Fibroblast of skin of abdomen (primary cell): ENCODE measurements at places on chromosomes 1 and 21.

GRCh38 chr1:2642560-2643413 is 10.0 kb upstream of the MMEL1 start:
- peak; percentile 90 for DNase-seq

DNA sequence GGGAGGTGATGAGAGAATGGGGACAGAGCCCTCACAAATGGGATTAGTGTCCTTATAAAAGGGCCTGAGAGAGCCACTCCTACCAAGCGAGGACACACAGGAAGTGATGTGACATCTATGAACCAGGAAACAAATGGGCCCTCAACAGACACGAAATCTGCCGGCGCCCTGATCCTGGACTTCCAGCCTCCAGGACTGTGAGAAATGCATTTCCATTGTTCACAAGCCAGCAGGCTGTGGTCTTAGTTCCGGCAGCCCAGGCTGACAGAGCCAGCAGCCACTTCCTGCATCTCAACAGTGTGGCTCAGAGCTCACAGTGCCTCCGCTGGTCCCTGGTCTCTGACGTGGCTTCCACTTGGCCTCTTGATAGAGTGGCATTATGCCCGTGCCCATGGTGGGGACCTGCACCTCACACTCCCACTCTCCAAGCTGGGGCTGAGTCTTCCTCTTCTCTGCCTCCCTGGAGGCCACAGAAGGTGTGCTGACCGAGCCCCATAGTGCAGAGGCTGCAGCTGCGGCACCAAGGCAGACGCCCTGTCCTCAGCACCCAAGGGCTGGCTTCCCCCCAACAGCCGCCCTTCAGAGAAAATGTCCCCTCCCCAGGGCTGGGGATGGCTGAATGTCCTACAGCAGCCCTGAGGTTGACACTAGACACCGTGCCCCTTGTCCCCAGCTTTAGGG is 44.9 kb downstream of the ACOT7 start:
- DNase-seq = no peak

- DNase-seq = peak; percentile 50
Measured at GRCh38 chr1:58922302-58923089, 138.6 kb upstream of the JUN start.

GRCh38 chr1:15053153-15053552 is 100.4 kb upstream of the TMEM51 start:
- no peak for DNase-seq

- no peak for DNase-seq
Measured at GRCh38 chr21:15731243-15731613, 1.4 kb downstream of the USP25 start.

GRCh38 chr1:110618668-110619067 is 12.5 kb upstream of the KCNA2 start:
- DNase-seq = no peak

DNA sequence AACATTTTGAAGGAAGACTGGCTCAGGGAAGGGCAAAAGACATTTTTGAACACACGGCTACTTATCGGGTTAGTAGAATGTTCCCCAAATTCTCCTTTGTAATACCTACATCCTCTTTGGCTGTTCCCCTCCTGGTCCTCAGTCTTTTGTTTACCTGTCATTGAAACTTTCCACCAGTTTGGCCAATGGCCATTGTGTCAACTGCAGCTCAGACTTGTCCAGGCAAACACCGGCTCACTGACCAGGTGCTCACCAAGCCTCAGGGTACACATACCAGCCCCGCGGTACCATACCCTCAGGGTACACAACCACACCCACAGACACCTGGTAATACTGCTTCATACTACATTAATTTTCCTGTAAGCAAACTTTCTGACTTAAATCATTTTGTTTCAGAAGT is 84.8 kb upstream of the ZNF648 start:
- no peak for DNase-seq

GRCh38 chr1:152580433-152580832 is at the start of gene LCE3D:
TSS of gene LCE3D (minus strand) at chr1:152580516. CDS start at chr1:152579936, 580 bp downstream.
- DNase-seq = no peak

GRCh38 chr1:13801655-13802486 is 101.9 kb downstream of the PRDM2 start:
- DNase-seq = no peak

DNA sequence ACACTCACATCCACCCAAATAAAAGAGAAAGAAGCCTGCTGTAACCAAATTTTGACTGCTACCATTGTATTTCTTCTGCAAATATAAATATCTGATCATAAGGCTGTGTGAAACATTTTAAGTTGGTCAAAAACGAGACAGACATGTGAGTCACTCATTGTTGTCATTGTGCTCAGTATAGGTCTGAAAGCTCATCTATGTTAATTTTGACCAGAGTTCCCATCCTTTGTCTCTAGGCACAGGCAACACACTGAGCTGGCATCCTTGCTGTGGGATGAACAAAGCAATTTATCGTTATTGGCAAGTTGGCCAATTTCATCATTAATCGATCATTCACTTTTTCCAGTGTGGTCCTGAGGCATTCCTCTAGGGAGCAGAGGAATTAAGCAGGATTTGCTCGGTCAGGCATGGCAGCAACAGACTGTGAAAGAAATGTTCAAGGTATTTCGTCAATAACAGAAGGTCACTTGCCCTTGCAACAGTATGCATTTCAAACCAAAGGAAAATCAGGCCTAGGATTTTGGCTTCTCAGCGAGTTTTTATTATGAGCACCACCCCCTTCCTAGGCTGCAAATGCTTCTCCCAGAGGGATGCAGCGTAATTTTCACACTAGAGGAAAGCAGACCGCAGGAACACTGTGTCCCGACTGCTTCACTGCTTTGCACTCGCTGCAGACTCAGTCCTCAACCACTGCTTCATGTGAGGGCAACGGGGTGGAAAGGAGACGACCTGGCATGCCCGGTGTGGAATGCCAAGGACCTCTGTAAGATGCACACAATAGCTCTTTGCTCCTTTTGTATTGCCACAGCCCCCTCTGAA is 87.9 kb upstream of the SMYD2 start:
- DNase-seq = no peak

DNA sequence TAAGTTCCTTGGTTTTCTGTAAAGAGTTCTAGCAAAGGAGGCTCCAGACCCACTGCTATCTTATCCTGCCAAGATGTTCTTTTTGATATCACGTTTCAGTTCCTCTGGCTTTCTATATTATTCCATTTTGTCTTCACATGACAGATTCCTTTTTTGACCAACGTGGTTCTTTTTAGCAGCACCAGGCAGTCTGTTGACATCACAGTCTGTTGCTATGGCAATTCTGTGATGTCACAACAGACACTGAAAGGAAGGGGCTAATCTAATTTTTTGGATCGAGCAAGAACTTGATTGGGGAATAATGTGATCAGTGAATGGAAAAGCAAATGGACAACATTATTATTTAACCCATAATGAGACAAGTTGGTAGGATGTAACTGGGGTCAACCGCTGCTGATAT is 64.5 kb upstream of the GOLT1A start:
- no peak for DNase-seq

DNA sequence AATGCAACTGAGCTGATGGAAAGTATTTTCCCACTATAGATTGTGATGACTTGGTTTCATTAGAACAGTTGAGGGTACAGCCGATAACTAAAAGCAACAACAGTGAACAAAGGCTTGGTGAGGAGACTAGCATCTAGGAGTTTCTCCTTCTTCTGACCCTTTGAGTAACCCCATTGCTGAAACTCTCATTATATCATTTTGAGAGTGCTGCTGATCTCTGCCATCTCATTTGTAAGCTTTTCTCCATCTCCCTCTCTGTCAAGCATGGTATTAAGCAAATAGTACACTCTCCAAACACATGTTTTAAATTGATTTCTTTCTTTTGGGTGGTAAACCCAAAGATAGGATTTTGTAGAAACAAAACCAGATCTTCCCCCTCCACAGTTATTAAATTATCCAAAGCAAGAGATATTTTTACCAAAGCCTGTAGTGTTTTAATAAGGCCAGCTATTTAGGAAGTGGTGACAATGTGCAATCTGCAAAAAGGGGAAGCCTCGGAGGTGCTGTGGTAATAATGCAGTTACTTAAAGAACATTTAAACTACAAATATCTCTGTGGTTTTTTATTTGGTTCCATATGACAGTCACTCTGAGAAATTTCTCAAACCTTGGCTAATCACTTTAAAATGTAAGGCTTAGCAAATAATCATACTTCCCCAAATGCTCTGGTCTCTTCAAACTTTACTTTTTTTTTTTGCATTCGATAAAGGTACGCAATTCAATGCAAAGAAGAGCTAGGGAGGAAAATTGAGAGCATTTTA is 287.5 kb downstream of the HLX start:
- no peak for DNase-seq

- peak; percentile 72 for DNase-seq
Measured at GRCh38 chr1:94039514-94039870, 81.5 kb downstream of the ABCA4 start.

DNA sequence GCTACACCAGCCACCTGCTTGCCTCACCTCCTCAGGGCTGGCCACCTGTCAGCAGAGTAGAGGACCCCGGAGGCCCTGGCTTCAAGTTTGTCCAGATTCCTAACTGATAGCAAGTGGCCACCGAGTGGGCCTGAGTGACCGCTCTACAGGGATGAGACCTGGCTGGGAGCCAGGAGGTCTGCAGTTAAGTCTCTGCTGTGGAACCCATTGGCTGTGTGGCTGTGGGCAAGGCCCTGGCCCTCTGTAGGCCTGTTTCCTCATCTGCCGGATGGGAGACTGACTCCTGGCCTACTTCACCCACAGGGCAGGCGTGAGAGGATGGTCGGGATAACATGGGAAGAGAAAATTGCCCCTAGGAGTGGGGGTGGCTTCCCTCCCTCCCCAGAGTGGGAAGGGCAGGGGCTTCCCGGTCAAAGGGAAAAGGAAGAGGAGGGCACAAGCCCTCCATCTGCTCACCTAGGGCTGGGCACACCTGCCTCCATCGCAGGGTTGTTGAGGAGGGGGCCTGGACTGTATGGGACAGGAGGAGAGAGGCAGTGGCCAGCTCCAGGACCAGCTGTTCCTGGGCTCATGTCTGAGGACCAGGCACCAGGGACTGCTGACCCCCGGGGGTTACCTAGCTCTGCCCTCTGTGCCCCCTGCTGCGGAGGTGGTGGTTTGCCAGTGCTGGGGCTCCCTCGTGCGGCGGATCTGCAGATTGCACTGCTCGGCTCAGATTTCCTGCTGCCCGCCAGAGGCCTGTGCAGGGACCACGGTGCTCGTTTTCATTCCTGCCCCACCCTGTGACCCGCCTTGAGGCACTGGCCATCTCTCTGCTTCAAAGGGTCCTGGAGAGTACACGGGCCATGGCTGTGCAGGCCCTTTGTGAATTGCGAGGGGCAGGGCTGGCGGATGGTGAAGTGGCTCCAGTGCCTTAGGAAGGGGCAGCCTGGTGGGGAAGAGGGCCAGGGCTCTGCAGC is 9.1 kb upstream of the MTFR1L start:
- DNase-seq = no peak

DNA sequence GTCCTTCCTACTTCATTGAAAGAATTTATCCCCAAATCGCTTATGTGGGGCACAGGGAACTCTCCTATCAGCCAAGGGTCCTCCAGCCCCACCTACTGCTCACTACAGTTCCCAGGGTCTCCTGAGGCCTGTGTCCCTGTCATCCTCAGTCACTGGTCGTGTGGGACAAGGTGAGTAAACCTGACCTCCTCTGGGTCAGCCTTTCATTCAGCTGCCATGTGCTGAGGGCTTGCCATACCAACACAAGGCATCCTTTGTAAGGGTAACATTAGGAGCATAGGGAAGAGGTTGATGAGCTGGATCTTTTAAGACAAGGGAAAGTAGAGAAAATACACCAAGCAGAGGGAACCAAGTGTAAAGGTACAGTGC is 11.2 kb upstream of the SNAPIN start:
- no peak for DNase-seq

DNA sequence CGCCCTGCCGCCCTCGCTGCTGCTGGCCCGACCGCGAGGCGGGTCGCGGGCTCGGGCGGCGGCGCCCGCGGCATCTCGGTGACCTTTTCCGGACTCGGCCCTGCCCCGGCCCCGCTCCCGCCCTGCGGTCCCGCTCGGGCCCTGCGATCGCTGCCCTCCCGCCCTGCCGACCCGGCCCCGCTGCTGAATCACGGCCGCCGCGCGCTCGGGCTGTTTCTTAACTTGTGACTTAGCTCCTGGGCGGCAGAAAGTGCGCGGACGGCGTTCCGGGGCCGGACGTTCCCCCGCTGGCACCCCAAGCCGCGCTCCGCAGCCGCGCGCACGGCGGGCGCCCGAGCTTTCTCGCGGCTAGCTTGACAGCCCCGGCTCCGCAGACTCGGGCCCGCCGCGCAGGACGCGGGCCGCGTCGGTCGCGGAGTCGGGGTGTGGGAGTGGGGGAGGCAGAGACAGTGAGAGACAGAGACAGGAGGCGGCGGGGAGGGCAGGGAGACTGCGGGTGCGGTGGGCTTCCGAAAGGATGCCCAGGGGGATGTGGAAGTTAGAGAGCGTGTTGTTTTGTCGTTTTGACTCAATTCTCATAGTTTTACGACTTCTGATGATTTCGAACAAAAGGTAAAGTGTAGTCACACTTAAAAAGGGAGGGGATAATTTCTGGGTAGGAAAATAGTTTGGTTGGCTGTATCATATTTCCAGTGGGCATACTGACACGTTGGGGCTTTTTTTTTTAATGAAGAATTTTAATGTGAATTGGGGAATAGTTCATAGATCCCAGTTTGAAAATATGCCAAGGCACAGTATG is 49.8 kb downstream of the PRDM2 start:
- DNase-seq = peak; percentile 38

- no peak for DNase-seq
Measured at GRCh38 chr1:3054474-3054873, 14.5 kb upstream of the PRDM16 start.

DNA sequence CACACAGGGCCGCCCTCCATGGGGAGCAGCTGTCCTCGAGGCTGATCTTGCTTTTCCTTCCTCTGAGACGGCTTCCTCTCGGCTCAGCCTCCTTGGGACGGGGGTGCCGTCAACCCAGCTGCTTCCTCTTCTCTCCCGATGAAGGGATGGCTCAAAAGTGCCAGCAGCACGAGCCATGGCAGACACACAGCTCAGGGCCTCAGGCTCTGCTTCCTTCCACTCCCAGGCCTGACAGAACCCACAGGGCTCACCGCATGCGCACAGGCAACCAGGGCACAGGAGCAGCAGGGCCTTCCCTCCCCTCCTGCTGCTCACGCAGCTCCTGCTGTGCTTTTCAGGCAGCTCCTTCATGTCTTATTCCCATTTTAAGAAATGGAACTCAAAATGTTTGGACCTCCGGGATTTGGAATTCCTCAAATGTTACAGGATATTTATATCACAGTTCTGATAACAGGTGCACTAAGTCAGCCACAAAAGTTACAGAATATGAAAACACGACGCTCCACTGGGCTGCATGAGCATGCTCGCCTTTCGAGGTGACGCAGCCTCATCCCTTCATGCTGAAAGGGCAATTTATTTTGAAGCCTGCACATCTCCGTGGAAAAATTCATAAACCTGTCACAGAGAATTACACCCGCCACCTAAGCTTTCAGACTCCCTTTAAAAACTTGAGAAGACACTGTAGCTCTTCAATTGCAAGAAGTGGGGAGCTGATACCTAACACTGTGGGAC is 84.4 kb downstream of the HSF2BP start:
- DNase-seq = no peak

- DNase-seq = no peak
Measured at GRCh38 chr1:9871021-9871420, 39.0 kb downstream of the CTNNBIP1 start.
